ENCODE measurements at places on chromosomes 12 and 14.
A peak's percentile ranks its signal among the peaks of the same experiment; 100 is the strongest.

DNA sequence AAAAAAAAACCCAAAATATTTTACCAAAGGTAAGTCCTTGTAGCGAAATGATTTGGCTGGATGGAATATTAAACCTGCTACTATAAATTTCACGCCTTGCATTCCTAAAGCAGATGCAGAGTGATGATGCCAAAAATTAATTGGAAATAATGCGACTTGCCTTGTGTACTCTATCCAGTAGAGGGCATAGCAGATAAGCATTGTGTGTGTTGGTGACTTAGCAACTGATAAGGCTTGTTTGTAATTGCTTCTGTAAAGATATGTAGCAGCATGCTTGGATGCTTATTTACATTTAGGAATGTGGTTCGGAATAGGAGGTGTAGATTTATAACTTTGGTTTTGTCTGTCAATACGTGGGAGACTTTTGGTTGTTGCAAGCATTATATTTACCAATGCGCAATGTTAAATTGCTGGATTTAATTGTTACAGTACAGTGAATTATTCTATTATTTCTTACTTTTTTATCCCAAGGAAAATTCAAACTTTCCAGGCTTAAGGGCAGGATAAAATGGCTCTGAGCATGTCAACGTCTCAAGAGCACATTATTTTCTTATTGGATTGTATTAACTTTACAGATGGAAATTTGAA is 80.5 kb downstream of the TMEM260 start:
- DNase-seq, result no peak

GRCh38 chr14:76876076-76876475 is 49.9 kb downstream of the LRRC74A start:
- DNase-seq, result peak; percentile 24

- no peak for DNase-seq
Observed at GRCh38 chr14:32304296-32304695, 24.8 kb upstream of the AKAP6 start.

GRCh38 chr12:83470749-83471148 is 784.0 kb downstream of the TMTC2 start:
- DNase-seq, result no peak

DNA sequence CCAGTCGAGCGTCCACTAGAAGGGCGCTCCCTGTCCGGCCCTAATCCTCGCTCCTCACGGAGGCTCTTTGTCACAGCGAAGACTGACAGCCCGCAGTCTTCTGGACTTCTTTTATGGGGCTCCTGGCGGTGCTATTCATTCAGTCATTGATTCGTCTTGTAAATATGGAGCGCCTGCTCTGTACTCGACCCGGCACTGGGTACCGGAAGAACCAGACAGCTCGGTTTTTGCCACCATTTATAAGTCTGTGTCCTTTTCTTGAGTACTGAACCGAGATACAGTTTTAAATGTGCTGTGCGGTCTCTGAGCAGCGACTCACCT is 570 bp downstream of the DMAC2L start:
- DNase-seq, result peak; percentile 15

GRCh38 chr12:55816881-55817344 is 611 bp downstream of the SARNP start:
- no peak for DNase-seq

GRCh38 chr12:3802721-3803120 is 49.8 kb upstream of the CRACR2A start:
- DNase-seq, result no peak

GRCh38 chr12:1130571-1130970 is 139.5 kb downstream of the ERC1 start:
- no peak for DNase-seq

GRCh38 chr12:123954647-123955350 is 17.8 kb downstream of the CCDC92 start:
- DNase-seq, result no peak

DNA sequence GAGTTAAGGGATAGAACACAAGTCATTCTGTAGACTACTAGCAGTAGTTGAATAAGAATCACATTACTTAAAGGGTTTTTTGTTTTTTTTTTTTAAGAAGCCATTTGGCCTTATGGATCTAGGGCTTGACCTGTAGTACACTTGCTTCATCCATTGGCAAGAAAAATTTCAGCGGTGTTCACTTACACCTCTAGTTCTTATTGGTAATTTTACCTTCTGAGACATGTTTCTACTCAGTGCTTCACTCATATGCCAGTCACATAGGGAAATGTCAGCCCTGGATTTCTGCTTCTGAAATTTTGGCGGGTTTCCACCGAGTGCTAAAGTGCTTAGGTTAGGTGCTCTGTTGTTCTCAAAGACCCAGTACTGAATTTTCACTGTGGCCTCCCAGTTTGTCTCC is 72.9 kb downstream of the FRMD6 start:
- no peak for DNase-seq

GRCh38 chr12:118649765-118650585 is 273.6 kb downstream of the SUDS3 start:
- no peak for DNase-seq

DNA sequence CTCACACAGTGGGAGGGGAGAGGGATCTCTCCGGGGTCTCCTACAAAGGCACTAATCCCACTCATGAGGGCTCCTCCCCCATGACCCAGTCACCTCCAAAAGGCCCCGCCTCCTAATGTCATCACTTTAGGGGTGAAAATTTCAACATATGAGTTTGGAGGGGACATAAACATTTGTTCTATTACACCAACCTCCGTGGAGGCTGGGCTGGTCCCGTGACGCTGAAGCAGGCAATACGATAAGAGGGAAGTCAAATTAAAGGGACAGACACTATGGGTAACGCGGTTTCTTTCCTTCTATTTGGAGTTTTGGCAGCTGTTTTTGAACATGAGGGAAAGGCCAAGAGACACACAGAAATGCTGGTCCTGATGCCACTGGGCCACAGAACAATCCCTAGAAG is 175.7 kb upstream of the VASH1 start:
- no peak for DNase-seq

DNA sequence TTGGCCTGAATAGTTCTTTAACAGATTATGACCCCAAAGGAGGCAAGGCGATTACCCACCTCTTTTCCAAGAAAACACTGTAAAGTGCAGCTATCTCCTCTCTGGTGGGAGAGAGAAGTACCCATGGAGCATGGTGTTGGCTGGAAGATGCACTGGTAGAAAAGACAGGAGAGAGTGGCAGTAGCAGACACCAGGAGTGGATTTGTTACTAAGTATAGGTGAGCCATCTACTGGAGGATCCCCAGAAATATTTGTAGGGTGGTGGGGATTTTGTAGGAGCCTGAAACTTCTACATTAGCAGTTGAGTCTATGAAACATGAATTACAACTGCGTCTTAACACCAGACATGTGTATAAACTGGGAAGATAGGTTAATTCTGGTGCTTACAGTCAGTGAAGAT is 148.0 kb downstream of the SLC38A4 start:
- DNase-seq, result no peak

Measured in stimulated activated CD4-positive, alpha-beta T cell treated with anti-CD3 and anti-CD28 coated beads, Interleukin-1b, Interleukin-23, amount 100 ng/mL, for 24 hours (primary cell).